ENCODE measurements at places on chromosomes 16 and 17. TPM values are rescaled to one million over a fixed set of nuclear protein-coding genes. Genes with fewer than 3 reads are reported as not detected.

GRCh38 chr17:35879773-35880654, at the start of gene CCL5:
Gene CCL5, minus strand, starts transcription at chr17:35880360.
- no peak for DNase-seq

Gene IRX3
- polyA plus RNA-seq = 58.7 TPM

- DNase-seq = no peak
Observed at GRCh38 chr17:59093702-59094231, 12.9 kb downstream of the TRIM37 start.

DNA sequence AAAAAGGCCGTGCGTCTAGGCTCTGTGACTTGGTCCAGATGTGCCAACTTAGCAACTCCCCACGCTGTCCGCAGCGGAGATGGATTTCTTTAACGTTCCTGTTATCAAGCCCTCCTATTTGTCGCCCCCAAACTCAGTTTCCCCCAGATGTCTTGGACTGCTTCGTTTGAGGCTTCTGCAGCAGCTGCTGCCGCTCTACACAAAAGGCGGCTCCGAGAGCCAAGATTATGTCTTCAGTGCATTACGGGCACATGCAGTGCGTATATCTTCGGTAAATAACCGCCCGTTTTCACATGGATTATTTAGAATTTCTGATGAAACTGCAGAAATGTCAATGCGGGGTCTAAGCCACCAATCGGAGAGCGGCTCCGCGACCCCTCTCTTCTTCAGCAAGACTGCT, 240.6 kb upstream of the ZFHX3 start:
- DNase-seq = peak; percentile 65

DNA sequence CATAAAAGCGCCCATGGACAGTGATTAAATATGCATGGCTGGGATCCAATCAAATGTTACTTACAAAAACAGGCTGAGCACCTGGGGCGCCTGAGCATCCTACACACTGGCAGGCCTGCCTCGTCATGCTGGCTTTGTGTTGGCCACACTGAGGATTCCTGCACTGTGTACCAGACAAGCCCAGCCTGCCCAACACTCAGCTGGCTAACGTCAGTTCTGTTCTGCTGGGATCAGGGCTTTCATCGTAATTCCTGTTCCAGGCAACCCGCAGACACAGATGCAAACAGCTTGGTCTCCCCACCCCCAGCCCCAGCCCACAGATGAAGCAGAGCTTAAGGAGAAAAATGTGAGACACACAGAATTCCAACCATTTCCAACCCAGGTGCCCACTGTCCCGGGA, 30.7 kb downstream of the PIMREG start:
- no peak for DNase-seq

GRCh38 chr16:46903255-46903905, 19.2 kb downstream of the GPT2 start:
- DNase-seq = no peak

Gene PRSS21
- polyA plus RNA-seq = not detected

All from brain (organoid and tissue), 16 donors.